Endodermal cell (in vitro differentiated cells): ENCODE measurements at places on chromosomes 2 and 18. TPM values are rescaled to one million over a fixed set of nuclear protein-coding genes. Genes with fewer than 3 reads are reported as not detected.

Gene MEIS1
- 1.8 to 3.0 TPM (median 2.8 TPM) in 3 replicates for total RNA-seq

Gene SP3
- total RNA-seq: 79.7 and 83.7 TPM in 2 replicates

Gene CCDC93
- 31.1 and 35.6 TPM in 2 replicates for total RNA-seq

Gene CHN1
- 27.0 to 28.8 TPM (median 27.1 TPM) in 3 replicates for total RNA-seq

Gene SPHKAP
- total RNA-seq: 0.14 to 0.25 TPM (median 0.18 TPM) in 3 replicates

DNA sequence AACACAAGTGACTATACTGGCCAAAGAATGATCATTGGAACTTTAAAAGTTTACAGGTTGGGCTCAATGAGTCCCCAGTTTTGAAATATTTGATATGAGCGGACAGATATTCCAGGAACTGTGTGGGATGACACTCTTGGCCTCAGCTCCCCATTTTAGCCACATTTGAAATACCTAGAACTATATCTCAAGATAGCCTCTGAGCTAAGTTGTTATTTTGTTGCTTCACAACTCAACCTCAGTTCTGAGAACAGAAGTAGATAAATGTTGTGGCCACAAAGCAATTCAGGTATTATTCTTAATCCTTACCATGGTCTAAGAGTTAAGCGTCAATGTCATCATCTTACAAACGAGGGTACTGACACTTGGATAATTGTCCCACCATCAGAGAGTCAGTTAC lies 172.2 kb upstream of the SETBP1 start:
- H3K36me3 ChIP-seq: no peaks in the 10 kb centered on the region
- no peaks in the 10 kb centered on the region for H3K27me3 ChIP-seq
- no peaks in the 10 kb centered on the region for H3K4me1 ChIP-seq

DNA sequence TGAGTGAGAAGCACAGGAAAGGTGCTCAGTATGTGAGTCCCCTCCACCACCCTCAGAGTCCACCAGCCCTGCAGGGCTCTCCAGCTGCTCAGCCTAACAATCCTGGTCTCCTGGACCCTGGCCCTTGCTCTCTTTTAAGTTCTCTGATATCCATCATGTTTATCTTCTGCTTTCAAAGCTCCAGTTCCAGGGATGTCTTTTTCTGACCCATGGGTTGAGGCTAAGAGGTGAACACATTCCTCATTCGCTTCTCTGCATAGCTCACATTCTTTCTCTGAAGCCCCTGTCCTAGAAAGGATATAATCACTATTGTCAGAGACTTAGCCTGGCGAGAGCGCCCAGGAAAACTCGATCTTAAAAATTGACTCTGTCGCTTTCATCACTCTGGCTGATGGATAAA lies 86.4 kb downstream of the ARL4C start:
- H3K27ac ChIP-seq: peak overlapping the region; percentile 61
- no peaks in the 10 kb centered on the region for H3K27me3 ChIP-seq
- no peaks in the 10 kb centered on the region for H3K36me3 ChIP-seq
- H3K4me1 ChIP-seq: peaks cover 3% of the 10 kb centered on the region
- no peak overlapping the region for H3K4me3 ChIP-seq
- DNase-seq: peak; percentile 57

GRCh38 chr2:137813176-137813575 lies 151.1 kb upstream of the HNMT start:
- H3K36me3 ChIP-seq: no peaks in the 10 kb centered on the region
- no peaks in the 10 kb centered on the region for H3K27me3 ChIP-seq
- no peaks in the 10 kb centered on the region for H3K4me1 ChIP-seq
- H3K4me3 ChIP-seq: no peak overlapping the region

DNA sequence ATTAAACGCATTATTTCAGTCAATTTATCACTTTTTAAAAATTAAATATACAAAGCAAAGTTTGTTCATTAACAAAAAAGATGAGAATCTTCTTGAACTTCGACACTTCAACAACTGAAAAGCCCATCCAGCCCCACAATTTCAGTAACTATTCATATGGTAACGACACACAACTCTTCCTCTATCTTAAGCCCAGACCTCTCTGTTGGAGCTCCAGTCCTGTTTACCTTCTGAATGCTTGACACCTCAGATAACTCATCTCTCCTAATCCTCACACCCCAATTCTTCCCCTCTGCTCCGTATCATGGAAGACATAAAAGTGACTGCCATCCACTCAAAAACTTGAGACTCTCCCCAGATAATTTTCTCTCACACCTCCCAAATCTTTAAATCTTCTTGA lies 12.6 kb downstream of the USP37 start:
- peaks cover 12% of the 10 kb centered on the region for H3K27me3 ChIP-seq
- H3K4me3 ChIP-seq: peak overlapping the region; percentile 26
- no peaks in the 10 kb centered on the region for H3K4me1 ChIP-seq
- peak; percentile 61 for DNase-seq
- peak overlapping the region; percentile 8 for H3K27ac ChIP-seq
- H3K36me3 ChIP-seq: peaks cover 78% of the 10 kb centered on the region

DNA sequence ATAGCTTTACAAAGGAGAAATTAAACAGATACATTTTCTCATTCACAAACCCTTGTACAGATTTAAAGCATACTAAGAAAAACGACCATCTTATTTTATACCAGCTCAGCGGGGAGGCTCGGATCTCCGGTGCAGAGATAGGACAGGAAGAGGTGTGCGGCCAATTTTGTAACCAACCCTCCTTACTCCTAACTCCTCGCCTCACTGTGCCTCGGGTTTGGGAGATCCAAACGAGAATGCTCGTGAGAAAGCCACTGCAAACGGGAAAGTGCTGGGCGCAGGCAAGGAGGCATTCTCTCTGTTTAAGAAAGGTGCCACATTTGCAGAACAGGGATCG lies 1.2 kb downstream of the KDSR start:
- H3K36me3 ChIP-seq: peaks cover 11% of the 10 kb centered on the region
- H3K4me3 ChIP-seq: peak overlapping the region; percentile 94
- H3K4me1 ChIP-seq: peaks cover 3% of the 10 kb centered on the region
- DNase-seq: no peak

DNA sequence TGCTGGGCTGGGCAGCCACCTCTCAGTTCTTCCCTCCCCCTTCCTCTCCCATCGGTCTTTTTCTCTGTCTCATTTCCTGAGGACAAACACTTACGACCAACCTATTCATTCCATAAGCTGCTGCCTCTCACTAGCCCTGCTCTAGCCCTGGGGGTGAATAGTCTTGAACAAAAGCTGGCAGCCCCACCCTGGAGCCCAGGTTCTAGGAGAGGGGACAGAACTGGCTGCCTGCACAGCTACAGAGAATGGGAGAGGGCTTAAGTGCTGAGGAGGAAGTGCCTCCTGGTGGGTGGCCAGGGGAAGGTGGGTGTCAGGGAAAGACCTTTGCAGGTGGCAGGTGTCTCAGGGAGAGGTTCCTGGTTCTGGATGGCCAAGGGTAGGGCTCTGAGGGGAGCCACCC lies 22.8 kb downstream of the ANO7 start:
- no peaks in the 10 kb centered on the region for H3K27me3 ChIP-seq
- no peak overlapping the region for H3K27ac ChIP-seq
- H3K36me3 ChIP-seq: no peaks in the 10 kb centered on the region
- H3K4me3 ChIP-seq: no peak overlapping the region

DNA sequence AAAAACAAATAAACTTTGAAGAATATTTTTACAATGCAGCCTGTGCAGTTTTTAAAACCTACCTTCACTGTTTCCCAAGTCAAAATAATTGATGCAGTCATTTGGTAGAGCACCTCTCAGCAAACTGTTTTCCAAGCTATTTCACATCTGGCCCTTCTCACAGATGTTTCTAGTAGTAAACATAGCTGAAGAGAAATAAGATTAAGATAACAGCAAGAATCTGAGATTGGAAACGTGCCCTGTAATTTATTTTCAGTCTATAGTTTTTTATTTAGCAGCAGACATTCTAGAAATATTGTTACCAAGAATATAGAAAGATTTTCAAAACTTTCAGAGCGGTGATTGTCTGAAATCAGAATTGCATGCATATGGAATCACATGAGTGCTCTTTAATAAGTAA lies 440.2 kb downstream of the TRIB2 start:
- no peak overlapping the region for H3K4me3 ChIP-seq
- H3K27me3 ChIP-seq: no peaks in the 10 kb centered on the region
- no peaks in the 10 kb centered on the region for H3K36me3 ChIP-seq
- DNase-seq: no peak

- H3K27ac ChIP-seq: no peak overlapping the region
- no peaks in the 10 kb centered on the region for H3K36me3 ChIP-seq
- no peaks in the 10 kb centered on the region for H3K4me1 ChIP-seq
Observed at GRCh38 chr2:10765914-10766313, 44.5 kb downstream of the ATP6V1C2 start.

- no peaks in the 10 kb centered on the region for H3K4me1 ChIP-seq
- no peaks in the 10 kb centered on the region for H3K27me3 ChIP-seq
- no peak overlapping the region for H3K4me3 ChIP-seq
Observed at GRCh38 chr2:178202927-178203326, 8.6 kb downstream of the OSBPL6 start.
